ENCODE measurements at places on chromosomes 7 and 10. TPM values are rescaled to one million over a fixed set of nuclear protein-coding genes. Genes with fewer than 3 reads are reported as not detected.

Gene HMX2
- total RNA-seq, result not detected

DNA sequence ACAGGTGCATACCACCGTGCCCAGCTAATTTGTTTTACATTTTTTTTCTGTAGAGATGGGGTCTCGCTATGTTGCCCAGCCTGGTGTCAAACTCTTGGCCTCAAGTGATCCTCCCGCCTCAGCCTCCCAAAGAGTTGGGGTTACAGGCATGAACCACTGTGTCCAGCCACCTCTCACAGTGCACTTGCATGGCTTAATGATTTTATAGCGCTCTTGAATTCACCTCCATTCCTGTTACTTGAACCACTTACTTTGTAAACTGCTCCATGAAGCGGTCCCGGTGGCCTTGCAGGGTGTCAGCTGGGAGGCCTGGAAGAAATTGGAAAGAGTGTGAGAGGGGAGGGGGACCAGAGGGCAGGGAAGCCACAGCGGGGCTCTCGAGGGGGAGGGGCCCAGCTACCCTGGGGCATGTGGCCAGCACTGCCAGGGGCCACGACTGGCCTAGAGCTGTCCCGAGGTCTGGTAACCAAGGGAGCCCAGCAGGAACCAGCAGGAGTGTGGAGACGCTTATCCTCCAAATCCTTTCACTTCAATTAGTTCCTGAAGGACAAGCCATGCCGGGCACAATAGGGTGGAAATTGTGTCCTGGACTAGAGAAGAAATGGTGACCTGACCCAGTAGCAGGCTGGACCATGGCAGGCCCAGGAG lies 76.0 kb downstream of the SPDYE5 start:
- DNase-seq, result no peak

Gene OR2F1
- not detected for total RNA-seq

DNA sequence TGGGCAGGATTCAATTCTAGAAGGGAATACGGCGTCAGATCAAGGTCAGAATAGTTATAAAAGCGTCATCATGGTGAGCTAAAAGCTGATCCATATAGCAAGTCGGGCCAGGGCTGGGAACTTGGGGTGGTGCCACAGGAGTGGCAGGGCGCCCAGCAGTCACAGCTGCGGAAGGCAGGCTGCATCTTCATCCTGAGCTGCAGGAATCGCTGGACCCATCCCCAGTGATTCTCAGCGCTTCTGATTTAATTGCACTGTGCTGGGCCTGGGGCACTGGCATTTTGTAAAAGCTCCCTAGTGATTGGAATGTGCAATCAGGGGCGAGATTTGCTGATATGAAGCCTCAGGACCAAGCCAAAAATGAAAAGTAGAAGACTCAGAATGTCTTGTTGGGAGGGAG lies 135.3 kb downstream of the CTTNBP2 start:
- DNase-seq, result no peak

DNA sequence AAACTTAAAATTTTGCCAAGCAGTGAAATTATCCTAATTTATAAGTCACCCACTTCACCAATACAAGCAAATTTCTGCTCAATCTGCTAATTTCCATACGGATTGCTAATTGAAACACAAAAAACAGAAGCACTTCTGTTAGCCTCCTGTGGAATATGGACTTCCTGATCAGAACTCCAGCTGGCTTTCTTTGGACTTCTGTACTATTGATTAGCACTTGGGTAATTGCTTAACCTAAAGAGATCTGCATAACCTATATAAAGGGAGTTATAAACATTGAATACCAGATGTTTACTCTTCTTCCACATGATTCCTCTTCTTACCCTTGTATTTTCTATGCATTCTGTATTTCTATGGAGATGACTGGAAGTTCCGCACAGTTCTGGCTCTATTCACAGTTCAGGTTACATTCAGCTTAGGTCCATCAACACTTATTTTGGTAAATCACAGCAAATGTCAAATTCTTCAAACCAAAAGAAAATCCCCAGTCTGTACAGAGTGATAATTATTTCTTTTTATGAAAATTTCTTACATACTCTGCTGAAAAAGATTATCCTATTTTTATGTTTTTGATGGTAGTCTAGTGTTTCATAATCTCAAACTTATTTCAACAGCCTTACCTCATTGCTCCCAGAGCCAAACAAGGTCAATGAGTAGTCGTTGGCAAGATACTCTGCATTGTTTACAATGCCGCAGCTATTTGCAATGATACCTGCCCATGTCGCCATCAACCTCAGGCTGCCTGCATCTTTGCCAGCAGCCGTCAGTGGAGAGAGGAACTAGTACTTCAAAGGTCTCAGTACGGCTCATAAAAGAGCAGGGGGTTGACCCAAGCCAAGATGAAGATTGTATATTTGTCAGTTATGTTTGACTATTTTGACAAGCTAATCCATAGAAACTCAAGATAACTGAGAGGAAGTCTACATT lies 225.6 kb downstream of the AHR start:
- DNase-seq, result peak; percentile 82

Gene POU6F2
- total RNA-seq, result 0.32 TPM

Gene LRRC17
- total RNA-seq, result 70.0 TPM

GRCh38 chr10:96082748-96083147 lies 39.4 kb downstream of the CCNJ start:
- DNase-seq, result no peak

DNA sequence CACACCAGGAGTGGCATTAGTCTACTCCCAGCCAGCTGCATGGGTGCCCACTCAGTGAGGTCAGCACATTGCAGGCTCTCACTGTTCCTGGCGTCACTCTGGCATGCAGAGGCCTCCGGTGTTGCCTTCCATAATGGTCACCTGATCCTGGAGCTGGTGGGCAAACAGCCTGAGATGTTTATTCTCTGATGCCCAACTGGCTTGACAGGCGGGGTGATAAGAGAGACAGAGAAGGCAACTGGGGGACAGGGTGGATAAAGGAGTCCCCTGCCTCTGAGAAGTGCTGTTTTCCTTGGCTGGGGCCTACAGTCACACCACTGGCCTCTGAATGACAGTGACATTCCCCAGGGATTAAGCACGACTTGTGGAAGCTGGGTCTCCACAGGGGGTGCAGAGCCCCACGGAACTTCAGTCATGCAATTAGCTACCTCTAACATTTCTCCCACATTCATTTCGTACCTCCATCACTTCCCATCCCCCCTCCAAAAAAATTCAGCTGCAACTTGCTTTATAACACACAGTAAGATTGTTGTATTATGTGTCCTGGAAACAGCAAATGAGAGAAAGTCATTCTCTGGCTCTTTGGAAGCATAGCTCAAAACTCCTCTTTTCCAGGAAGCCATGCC lies 7.1 kb upstream of the RBM20 start:
- no peak for DNase-seq

Gene HOXA7
- total RNA-seq, result 2.2 TPM

Gene CCDC172
- not detected for total RNA-seq

- no peak for DNase-seq
These were observed 317 bp downstream of the PDZD7 start for GRCh38 chr10:101030496-101031127.

DNA sequence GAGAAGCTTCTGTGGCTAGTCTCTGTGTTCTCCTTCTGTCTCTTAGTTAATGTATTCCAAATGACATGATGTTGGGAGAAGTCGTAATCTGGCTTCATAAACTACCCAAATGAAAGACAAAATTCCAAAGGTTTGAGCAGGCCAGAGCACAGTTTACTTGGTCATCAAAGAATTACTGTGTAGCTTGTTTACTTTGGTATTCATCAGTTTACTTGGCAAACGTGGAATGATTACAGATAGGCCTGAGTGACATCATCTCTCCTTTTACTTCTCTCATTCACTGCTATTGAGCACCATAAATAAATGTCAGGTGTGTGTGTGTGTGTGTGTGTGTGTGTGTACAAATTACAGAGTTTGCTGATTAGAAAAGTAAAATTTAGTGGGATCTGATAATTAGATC lies 327.3 kb downstream of the PHTF2 start:
- DNase-seq, result peak; percentile 15

DNA sequence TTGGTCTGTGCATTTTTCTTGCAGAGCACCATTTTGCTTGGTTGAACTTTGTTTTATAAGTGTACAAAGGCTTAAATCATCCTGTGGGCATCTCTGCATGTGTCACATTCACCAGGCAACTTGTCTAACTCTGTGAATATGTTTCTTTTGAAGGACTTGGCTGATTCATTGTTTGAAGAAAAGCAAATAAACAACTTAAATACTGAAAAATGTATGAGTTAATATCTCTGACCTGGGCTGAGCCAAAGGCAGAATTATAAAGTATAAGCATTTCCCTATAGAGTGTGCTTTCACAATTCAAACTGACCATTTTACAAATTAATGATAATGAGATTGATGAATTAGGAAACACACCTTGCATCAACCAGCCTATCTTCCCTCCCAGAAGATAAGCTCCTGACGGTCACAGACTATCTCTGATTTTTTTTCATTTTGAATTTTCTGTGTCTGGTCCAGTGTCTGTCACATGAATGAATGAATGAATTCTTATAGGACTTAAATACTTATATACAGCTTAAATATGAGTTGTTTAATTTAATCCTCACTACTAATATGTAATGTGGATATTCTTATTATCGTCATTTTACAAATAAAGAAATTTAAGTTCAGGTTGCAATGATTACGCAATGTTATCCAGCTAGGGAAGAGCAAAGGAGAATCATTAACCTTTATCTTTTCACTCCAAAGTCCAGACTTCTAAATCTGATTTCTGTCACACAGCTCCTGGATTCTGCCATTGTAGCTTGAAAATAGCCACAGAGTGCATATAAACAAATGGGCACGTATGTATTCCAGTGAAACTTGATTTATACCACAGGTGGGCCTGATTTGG lies 182.0 kb upstream of the PHYHIPL start:
- DNase-seq, result no peak

- DNase-seq, result no peak
These were observed 543 bp downstream of the HMX3 start for GRCh38 chr10:123136221-123136805.

GRCh38 chr7:22723637-22724036 lies 3.4 kb upstream of the IL6 start:
- peak; percentile 60 for DNase-seq

GRCh38 chr7:99089914-99090629 lies 53.8 kb downstream of the SMURF1 start:
- DNase-seq, result no peak

DNA sequence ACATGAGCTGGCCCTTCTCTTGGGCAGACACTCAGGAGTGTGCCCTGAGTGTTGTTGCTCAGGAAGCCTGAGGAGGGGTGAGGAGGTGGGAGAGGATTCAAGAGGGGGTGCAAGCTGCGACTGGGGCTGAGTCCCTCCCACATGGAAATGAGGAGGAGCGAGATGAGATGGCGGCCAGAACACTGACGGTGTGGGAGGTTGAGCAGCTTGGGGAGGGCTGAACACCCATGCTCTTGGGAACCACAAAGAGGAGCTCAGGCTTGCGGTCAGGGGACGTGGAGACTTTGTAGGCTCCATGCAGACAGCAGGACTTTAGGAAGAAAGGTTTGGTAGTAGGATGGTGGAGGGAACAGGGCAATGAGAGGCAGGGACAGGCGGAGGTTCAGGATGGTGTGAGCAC lies 163.2 kb upstream of the SHH start:
- no peak for DNase-seq

Gene ZMYND11
- total RNA-seq, result 53.5 TPM

Gene AKR1C4
- total RNA-seq, result not detected

GRCh38 chr7:90212149-90212495 lies 582 bp downstream of the STEAP2 start:
- no peak for DNase-seq

DNA sequence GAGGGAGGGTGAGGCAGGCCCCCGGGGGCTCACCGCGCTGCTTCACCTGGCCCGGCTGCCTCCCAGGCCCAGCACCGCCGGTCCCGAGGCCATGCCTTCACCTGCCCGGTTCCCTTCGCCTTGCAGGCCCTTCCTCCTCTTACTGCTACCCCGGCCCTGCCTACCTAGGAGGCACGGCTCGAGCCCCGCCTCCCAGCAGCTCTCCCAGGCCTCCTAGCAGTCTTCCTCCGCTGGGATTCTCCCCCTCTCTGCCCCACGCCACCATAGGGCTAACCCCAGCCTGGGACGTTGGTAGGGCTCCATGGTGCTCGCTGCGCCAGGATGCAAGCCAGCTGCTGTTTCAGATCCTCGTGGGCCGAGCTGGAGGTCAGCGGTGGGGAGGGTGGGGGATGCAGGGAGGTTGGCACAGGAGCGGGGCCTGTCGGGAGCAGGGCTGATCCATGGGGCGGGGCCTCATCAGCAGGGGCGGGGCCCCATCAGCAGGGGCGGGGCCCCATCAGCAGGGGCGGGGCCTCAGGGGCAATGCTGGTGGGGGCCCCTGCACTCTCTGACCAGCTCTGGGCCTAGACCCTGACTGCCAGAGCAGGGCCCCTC lies 63.3 kb downstream of the RASGEF1A start:
- no peak for DNase-seq

GRCh38 chr7:94417901-94418300 lies 23.2 kb downstream of the COL1A2 start:
- DNase-seq, result peak; percentile 49

DNA sequence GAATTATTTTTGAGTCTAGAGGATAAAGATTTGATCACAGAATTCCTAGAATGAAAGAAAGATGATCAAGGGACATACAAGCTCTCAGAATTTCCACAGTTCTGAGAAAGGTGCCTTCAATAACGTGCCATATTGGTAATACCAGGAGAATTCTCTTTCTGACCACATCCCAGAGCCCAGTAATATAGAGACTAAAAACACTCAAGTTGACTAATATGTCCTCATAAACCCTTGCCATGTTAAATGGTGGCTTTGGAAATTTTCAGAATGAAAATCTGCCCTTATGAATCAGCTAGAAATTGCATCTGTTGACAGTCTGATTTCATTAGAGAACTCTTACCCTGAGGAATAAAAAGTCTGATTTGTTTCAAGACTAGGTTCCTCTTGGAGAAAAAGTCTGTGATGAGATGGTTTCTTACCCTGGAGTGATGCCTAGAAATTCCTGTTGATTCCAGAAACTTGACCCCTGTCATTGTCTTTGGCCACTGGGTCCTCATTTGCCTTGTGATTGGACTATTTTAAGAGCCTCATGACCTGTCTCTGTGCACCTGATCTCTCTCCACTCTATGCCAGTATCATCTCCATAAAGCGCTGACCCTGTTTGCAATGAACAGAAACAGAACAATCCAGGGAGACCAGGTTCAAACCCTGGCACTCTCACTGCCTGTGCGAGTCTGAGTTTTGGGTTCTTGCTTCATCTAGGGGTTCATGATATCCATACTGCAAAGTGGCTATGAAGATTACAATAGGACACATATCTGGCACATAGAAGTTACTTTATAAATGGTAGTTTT lies 3.3 kb downstream of the IL2RA start:
- no peak for DNase-seq

- DNase-seq, result no peak
These were observed 157.3 kb upstream of the BET1 start for GRCh38 chr7:94161476-94161875.
